ENCODE measurements at places on chromosomes 11 and 22.
A peak's percentile ranks its signal among the peaks of the same experiment; 100 is the strongest.

DNA sequence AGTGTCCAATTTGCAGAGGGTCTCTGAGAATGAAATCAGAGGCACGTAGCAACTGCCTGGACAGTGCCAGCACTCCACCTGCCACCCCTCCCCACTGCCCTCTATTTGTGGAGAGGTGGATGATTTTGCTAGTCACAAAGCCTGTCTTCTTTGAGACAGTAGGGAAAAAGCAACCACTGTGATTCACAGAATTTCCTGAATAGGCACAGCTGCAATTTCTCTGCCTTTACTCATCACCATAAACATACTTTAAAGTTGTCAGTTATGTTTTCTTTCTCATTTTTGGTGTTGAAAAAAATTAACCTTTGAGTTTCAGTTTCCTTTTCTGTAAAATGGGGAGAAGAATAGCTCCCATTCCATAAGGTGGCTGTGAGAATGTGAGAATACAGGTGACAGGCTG lies 134.3 kb downstream of the TEAD1 start:
- H3K4me3 ChIP-seq, result peak overlapping the region; percentile 50
- DNase-seq, result peak; percentile 61
- peaks cover 25% of the 10 kb centered on the region for H3K36me3 ChIP-seq

DNA sequence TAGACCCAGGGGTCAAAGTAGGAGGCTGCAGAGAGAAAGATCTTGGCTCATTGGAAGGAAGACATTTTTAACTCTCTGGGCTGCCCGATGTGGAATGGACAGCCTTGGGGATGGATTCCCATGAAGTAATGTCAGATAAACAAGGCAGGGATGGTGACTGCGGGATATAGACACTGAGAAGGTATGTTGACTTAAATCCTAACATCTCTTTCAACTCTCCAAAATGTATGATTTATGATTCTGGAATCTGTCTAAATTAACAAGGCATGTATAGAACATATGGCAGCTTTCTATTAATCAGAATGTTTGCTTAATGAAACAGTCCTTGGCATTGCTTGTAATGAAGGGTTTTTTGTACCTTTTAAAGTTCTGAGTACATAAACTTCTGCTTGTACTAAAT lies 56.1 kb upstream of the VSTM5 start:
- peaks cover 64% of the 10 kb centered on the region for H3K4me1 ChIP-seq
- H3K27me3 ChIP-seq, result peaks cover 2% of the 10 kb centered on the region
- no peaks in the 10 kb centered on the region for H3K36me3 ChIP-seq

GRCh38 chr11:58573451-58574104 lies 2.1 kb downstream of the LPXN start:
- peak; percentile 83 for DNase-seq
- H3K4me3 ChIP-seq, result peak overlapping the region; percentile 98
- H3K36me3 ChIP-seq, result peaks cover 24% of the 10 kb centered on the region
- H3K27me3 ChIP-seq, result no peaks in the 10 kb centered on the region
- H3K4me1 ChIP-seq, result peaks cover 73% of the 10 kb centered on the region

DNA sequence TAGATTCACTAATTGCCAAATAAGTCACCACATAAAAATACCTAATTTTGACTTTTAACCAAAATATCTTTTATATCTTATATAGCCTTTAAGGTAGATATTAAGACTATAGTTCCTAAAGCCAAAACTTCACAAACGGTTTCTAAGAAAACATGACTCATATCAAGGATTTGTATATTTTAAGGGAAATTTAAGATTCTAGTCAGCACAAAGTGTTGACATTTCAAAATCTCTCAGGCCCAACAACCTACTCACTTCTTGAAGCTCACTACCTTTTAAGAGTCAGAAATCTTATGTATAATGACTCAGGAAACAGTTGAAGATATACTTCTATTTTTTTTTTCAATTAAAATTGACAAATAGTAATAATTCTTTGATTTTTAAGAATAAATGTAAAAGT lies 221.9 kb downstream of the SBF2 start:
- peaks cover 35% of the 10 kb centered on the region for H3K4me1 ChIP-seq
- no peak overlapping the region for H3K27ac ChIP-seq
- H3K4me3 ChIP-seq, result no peak overlapping the region
- no peaks in the 10 kb centered on the region for H3K27me3 ChIP-seq

DNA sequence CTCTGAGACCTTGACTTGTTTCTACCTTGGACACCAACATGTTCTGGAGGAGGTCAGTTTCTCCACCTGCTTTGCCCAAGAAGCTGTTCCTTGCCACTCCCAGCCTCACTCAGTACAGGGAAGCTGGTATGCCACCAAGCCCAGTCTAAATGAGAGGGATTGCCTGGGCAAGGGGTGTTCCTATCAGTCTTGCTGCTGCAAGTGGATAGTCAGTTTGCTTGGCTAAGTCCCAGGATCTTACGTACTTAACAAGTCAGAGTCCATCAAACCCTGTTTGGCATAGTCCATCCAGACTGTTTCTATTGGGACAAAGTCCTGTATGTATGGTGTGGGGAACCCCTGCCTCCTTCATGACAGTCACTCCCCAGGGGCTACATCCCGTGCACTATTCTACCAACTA lies 66.6 kb downstream of the RPL27A start:
- H3K27me3 ChIP-seq, result peaks cover 4% of the 10 kb centered on the region
- DNase-seq, result no peak
- H3K27ac ChIP-seq, result no peak overlapping the region
- peaks cover 30% of the 10 kb centered on the region for H3K4me1 ChIP-seq
- no peak overlapping the region for H3K4me3 ChIP-seq

- no peak overlapping the region for H3K27ac ChIP-seq
- no peak overlapping the region for H3K4me3 ChIP-seq
- DNase-seq, result no peak
- H3K4me1 ChIP-seq, result no peaks in the 10 kb centered on the region
- peaks cover 26% of the 10 kb centered on the region for H3K27me3 ChIP-seq
Observed at GRCh38 chr11:33790040-33790439, 15.7 kb upstream of the FBXO3 start.

DNA sequence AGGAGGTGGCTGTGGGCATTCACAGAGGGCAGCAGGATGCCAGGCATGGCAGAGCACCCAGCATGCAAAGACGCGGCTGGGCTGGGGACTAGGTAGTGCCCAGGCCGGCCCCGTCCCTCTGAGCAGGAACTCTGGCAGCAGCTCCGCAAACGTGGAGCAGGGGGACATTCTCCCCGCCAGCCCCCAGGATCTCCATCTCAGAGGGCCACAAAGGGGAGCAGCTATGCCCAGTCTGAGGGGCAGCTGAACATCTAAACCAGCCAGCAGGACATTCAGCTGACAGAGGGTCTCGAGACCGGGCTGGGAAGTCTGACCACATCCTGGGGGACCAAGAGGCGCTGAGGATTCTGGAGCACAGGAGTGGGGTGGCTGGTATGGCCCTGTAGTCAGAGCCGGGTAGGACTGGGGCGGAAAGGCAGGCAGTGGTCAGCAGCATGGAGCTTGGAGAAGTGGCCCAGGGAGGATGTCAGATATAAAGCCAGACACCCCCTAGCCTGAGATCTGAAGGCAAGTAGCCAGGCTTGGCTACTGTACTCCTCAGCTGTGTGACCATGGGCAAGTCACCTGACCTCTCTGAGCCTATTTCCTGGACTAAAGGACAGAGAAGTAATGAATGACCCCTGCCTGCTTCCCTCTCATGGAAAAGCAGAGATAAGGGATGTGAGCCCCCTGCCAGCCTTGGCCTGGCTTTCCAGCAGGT lies 10.2 kb downstream of the PMM1 start:
- no peak overlapping the region for H3K27ac ChIP-seq
- no peak overlapping the region for H3K4me3 ChIP-seq
- no peaks in the 10 kb centered on the region for H3K4me1 ChIP-seq
- DNase-seq, result no peak
- peaks cover 38% of the 10 kb centered on the region for H3K36me3 ChIP-seq
- H3K27me3 ChIP-seq, result peaks cover 4% of the 10 kb centered on the region

GRCh38 chr11:103091064-103091800 lies 728 bp downstream of the DCUN1D5 start:
- peaks cover 9% of the 10 kb centered on the region for H3K36me3 ChIP-seq
- H3K4me1 ChIP-seq, result peaks cover 44% of the 10 kb centered on the region
- peak overlapping the region; percentile 90 for H3K27ac ChIP-seq
- peaks cover 9% of the 10 kb centered on the region for H3K27me3 ChIP-seq
- DNase-seq, result no peak

- DNase-seq, result no peak
Observed at GRCh38 chr11:46512261-46512881, 81.5 kb downstream of the AMBRA1 start.

DNA sequence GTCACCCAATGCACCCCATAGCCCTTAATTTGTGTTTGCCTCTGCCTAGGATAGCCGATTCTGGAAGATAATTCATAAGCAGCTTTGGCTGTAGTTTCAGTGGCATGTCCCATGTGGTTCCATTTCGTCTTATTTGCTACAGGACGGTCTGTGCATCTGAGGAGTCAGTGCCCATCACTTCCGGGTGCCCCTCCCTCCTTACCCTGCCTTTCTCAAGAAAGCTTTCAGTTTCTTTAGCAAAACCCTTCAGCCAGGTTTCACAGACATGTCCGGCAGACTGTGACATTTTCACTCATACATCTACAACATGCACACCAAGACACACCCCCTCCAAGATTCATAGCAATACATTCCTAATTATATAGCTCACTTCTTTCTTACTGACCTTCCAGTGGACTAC lies 14.3 kb downstream of the TP53AIP1 start:
- peaks cover 47% of the 10 kb centered on the region for H3K27me3 ChIP-seq
- no peaks in the 10 kb centered on the region for H3K36me3 ChIP-seq
- no peak overlapping the region for H3K4me3 ChIP-seq
- H3K27ac ChIP-seq, result no peak overlapping the region

GRCh38 chr11:14904745-14905103 lies 12.7 kb upstream of the CYP2R1 start:
- no peaks in the 10 kb centered on the region for H3K36me3 ChIP-seq
- H3K27me3 ChIP-seq, result peaks cover 2% of the 10 kb centered on the region
- no peak overlapping the region for H3K27ac ChIP-seq
- no peak for DNase-seq
- H3K4me3 ChIP-seq, result peak overlapping the region; percentile 38

- peaks cover 8% of the 10 kb centered on the region for H3K27me3 ChIP-seq
- no peaks in the 10 kb centered on the region for H3K36me3 ChIP-seq
- H3K4me1 ChIP-seq, result no peaks in the 10 kb centered on the region
- no peak within 1 kb of the TSS for H3K27ac ChIP-seq
- H3K4me3 ChIP-seq, result no peak within 1 kb of the TSS
Observed at GRCh38 chr11:111378861-111379601, at the start of gene POU2AF1. Gene POU2AF1 (minus strand): TSS chr11:111379275. CDS start chr11:111379177, 98 bp downstream.

GRCh38 chr22:23774922-23775436 lies 2.3 kb downstream of the MMP11 start:
- peak; percentile 29 for DNase-seq
- H3K4me3 ChIP-seq, result no peak overlapping the region
- H3K4me1 ChIP-seq, result peaks cover 19% of the 10 kb centered on the region
- no peaks in the 10 kb centered on the region for H3K36me3 ChIP-seq

GRCh38 chr22:30668386-30668710 lies 673 bp upstream of the DUSP18 start:
- H3K4me3 ChIP-seq, result peak overlapping the region; percentile 96
- H3K27ac ChIP-seq, result peak overlapping the region; percentile 93
- peaks cover 7% of the 10 kb centered on the region for H3K27me3 ChIP-seq
- peaks cover 6% of the 10 kb centered on the region for H3K36me3 ChIP-seq

GRCh38 chr11:119254239-119254638 lies 48.1 kb downstream of the CBL start:
- H3K27me3 ChIP-seq, result no peaks in the 10 kb centered on the region
- no peak for DNase-seq
- H3K36me3 ChIP-seq, result peaks cover 8% of the 10 kb centered on the region
- peaks cover 28% of the 10 kb centered on the region for H3K4me1 ChIP-seq

- H3K27ac ChIP-seq, result no peak overlapping the region
- peaks cover 25% of the 10 kb centered on the region for H3K27me3 ChIP-seq
- DNase-seq, result no peak
Observed at GRCh38 chr22:43207849-43208702, 21.1 kb upstream of the TTLL12 start.

DNA sequence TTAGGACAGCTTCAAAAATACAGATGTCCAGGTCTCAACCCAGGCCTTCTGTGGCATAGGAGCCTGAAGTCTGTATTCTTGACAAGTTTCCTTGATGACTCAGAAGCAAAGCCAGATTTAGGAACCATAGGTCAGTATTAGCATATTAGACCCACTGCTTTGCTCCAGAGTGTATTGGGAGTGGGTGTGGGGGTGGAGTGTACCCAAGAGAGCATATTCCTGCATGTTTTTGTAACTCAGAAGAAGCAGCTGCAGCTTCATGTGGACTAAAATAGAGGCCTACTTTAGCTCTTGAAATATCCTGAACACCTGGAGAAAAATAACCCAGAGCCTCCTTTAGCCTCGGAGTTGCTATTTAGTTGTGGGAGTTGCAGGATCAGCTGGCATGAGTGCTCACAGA lies 106.7 kb downstream of the CCDC81 start:
- no peaks in the 10 kb centered on the region for H3K27me3 ChIP-seq
- H3K4me3 ChIP-seq, result no peak overlapping the region
- H3K36me3 ChIP-seq, result no peaks in the 10 kb centered on the region
- H3K27ac ChIP-seq, result no peak overlapping the region
- H3K4me1 ChIP-seq, result peaks cover 71% of the 10 kb centered on the region

GRCh38 chr22:24162436-24162835 lies 18.9 kb upstream of the SUSD2 start:
- peaks cover 36% of the 10 kb centered on the region for H3K4me1 ChIP-seq
- DNase-seq, result no peak
- H3K36me3 ChIP-seq, result no peaks in the 10 kb centered on the region
- no peak overlapping the region for H3K27ac ChIP-seq

DNA sequence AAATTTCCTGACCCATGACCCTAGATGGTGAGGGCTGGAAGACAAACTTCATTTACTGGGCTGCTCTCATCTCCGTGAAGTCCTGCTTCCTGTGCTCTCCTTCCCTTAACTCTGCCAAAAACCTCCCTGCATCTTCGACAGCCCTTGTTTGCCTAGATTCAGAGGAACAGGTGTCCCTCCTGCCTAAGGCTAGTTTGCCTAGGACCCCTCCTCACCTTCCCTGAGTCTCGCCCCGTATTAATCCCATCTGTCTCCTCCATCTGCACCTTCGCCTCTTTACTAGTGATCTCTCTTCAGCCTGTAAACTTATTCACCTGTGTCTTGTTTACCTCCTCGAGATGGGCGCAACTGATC lies 33.1 kb downstream of the EIF3F start:
- no peak for DNase-seq
- H3K4me3 ChIP-seq, result peak overlapping the region; percentile 87
- peaks cover 34% of the 10 kb centered on the region for H3K4me1 ChIP-seq
- H3K36me3 ChIP-seq, result no peaks in the 10 kb centered on the region
- no peaks in the 10 kb centered on the region for H3K27me3 ChIP-seq
- H3K27ac ChIP-seq, result peak overlapping the region; percentile 64

DNA sequence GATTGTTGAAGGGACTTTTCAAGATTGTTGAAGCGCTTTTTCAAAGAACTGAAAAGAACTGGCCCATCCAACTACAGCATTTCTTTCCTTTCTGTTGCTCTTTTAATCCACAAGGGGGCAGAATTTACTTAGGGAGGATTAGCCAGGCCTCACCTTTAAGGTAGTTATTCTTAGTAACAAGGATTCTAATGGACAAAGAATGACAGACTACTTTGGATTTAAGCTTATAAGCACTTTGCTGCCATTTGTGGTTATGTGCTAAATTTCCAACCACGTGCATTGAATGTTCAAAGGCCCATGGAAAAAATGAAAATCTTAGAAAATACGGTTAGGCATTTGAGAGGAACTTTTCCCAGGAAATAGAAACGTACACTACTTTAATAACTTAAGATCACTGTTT lies 49.5 kb upstream of the HSPA8 start:
- peaks cover 65% of the 10 kb centered on the region for H3K4me1 ChIP-seq
- peaks cover 1% of the 10 kb centered on the region for H3K27me3 ChIP-seq
- H3K4me3 ChIP-seq, result peak overlapping the region; percentile 64
- peak; percentile 58 for DNase-seq
- H3K27ac ChIP-seq, result peak overlapping the region; percentile 93
- peaks cover 24% of the 10 kb centered on the region for H3K36me3 ChIP-seq
